ENCODE measurements at places on chromosomes 13 and 19.
A peak's percentile ranks its signal among the peaks of the same experiment; 100 is the strongest.

GRCh38 chr19:53993448-53993847 is 2.0 kb downstream of the CACNG6 start:
- DNase-seq: no peak

- no peak for DNase-seq
Observed at GRCh38 chr13:63595811-63596210, 2180.2 kb upstream of the PCDH20 start.

- DNase-seq: no peak
Observed at GRCh38 chr19:2479556-2480194, 3.7 kb downstream of the GADD45B start.

DNA sequence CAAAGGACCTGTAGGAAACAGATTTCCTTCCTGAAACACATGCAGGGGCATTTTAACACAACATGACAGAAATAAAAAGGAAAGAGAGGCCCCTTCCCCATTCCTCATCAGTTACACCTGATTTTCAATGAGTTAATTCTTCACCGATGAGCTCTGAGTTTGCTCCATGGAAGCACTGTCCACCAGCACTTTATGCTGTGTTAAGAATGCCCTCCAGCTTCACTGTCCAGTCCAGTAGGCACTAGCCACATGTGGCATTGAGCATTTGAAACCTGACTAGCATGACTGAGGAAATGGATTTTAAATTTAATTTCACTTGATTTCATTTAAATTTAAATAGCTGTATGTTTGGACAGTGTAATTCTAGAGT is 217.2 kb upstream of the SLC10A2 start:
- no peak for DNase-seq

GRCh38 chr19:45952686-45953505 is 20.8 kb downstream of the NOVA2 start:
- DNase-seq: peak; percentile 51

DNA sequence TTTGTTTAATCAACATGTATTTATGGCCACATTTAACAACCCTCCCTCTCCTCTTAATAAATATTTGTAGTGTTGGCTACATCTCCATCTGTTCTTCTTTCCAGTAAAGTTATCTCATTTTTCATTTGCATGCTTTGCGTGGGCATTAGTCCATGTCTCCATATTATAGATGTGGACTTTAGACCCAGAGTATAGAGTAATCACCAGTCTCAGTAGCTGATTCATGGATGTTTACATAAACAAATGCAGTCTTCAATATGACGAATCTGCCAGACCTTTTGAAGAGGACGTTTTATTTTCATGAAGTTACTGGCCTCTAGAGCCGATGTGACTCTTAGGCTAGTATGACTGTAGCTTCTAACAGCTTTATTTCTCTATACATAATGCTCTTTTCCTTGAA is 1546.2 kb downstream of the OLFM4 start:
- DNase-seq: no peak

- DNase-seq: no peak
Observed at GRCh38 chr19:40612831-40613689, 11.9 kb downstream of the LTBP4 start.

DNA sequence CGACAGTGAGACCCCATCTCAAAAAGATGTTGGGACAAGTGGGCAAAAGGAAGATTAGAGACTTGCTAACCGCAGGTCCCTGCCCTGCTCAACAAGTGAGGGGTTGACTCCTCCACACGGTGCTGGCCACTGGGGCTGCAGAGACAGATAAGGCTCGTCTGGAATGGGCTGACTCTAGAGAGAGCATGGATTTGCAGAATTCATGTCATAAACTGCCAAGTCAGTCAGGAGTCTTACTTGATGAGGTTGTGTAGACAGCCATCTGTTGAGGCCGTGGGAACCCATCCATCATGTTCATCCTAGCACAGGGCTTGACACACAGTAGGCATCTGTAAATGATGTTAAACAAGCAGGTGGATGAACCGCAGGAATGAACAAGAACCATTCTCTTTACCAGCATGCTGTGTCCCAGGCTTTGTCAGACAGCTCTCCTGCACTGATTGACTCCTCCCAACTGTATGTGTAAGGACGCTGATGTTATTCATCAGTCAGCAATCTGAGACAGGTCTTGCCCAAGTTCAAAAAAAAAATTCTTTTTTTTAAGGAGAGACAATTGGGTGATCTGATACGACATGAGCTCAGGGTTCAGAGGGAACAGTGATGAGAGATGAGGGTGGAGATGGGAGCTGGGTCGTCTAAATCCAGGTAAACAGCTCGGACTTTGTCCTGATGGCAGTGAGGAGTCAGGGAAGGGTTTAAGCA is 8.8 kb downstream of the PAF1 start:
- no peak for DNase-seq

GRCh38 chr19:2618611-2619010 is 83.9 kb downstream of the GNG7 start:
- peak; percentile 43 for DNase-seq

DNA sequence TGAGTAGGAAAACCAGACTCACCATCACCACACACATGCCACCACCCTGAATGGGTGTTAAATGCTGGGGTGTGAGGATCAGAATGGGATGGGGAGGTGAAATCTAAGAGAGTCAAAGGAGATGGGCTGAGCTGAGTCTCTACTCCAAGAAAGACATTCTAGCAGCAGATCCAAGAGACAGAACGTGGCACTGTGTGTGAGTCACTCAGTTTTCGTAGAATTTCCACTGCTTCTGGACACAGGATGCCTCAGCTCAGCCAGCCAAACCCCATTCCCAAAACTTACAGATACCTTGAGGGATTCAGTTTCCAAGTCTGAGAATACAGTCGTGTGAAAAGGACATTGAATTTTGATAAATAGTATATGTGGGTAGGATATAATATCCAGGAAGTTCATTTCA is 7.3 kb upstream of the CYP2A7 start:
- DNase-seq: no peak

DNA sequence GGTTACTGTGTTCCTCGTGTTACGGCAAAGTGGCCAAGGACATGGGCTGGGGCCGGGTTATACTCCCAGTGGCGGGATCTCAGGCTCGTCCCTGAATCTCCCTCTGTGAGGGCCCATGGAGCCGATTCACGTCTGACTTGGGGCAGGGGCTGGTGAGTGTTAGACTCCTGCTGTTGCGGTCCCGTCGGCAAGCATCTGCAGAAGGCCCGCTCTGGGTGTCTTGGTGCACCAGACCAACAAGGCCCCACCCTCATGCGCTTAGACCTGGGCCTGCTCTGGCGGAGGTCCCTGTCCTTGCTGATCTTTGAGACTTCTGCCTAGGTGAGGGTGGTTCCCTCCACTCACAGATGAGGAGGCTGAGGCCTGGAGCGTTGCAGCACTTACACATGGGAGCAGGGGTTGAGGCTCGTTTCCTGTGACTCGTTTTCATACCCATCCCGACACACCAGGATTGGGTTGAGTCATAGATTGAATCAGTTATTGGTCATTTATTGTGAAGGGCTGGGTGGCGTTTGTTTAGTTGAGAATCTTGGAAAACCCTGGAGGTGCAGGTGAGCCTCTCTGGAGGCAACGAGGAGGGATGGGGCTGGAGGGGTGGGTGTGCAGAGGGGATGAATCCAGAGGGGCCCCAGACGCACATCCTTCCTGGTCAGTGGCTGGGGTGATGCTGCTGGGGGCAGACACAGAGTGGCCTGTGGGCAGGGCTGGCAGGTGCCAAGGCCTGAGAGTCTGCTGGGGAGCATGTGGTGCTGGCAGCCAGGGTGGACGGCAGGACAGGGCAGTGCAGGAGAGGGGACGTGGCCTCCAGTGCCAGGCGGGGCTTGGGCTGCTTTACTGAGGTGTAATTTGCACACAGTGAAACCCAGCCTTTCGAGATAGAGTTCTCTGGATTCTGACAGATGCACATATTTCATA is 4.6 kb downstream of the EPN1 start:
- DNase-seq: peak; percentile 24

DNA sequence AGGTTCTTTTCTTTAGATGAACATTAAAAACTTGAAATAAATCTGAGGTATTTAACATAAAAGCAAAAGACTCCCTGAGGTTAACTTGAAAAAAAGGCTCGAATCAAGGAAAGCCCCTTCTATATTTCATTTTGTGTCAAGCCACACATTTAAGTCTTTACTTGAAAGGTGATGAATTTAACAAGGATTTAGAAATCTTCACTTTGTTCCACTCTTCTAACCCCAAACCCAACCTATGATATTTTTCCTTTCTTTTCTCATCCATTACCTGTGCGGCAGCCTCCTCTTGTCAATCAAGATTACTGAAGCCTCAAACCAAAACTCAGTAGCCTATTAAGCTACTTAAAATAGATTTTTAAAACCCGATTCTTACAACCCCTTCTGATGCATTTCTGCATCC is 33.8 kb downstream of the MIPEP start:
- DNase-seq: no peak

- DNase-seq: no peak
Observed at GRCh38 chr13:79222427-79223205, 183.4 kb downstream of the RBM26 start.

GRCh38 chr19:38278751-38279150 is 14.4 kb downstream of the SPINT2 start:
- DNase-seq: no peak

DNA sequence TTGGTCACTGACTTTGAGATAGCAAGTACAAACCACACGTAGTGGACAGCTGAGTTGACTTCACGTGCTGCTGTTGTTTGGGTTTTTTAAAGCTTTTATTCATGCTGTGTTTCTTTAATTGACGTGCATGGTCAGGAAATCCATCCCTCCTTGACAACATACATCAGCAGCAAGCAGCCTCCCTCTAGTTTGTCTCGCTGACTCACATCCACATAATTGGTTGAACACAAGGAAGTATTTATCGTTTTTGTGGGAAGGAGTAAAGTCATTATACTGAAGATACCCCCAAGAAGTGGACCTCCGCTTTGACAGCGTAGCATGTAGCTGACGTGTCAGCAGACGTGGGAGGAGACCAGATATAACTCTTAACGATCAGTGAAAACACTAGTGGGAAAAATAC is 355.8 kb downstream of the MYO16 start:
- no peak for DNase-seq

DNA sequence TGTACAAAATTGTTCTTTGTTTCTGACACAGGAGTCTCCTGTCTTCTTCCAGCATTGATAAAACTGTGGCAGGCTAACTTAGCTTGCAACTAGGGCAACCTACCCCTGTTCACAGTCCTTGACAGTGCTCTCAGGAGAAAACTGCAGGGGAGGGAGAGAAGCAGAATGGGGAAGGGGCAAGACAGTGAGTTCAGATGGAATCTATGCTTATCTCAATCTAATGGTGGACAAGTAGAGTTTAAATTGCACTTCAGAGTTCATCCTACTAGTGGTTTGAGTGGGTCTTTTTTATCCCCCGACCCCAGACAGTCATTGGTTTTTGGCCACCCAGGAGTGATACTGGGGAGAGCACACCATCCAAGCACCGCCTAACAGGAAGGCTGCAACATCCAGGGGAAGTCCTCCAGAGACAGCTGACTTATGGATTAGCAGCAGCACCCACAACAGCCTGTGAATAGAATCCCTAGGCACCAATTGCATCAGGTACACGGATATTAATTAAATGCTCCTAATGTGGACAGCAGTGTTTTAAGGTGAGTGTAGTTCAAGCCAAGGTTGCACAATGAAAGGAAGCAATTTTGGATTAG is 236.6 kb downstream of the NHLRC3 start:
- no peak for DNase-seq

- no peak for DNase-seq
Observed at GRCh38 chr13:88544836-88545235, 873.7 kb downstream of the SLITRK5 start.

GRCh38 chr19:38869836-38870607 is 8.1 kb downstream of the RINL start:
- peak; percentile 58 for DNase-seq

GRCh38 chr13:45231305-45231704 is 30.5 kb upstream of the KCTD4 start:
- peak; percentile 34 for DNase-seq

- DNase-seq: no peak
Observed at GRCh38 chr19:46385636-46386035, 27.7 kb downstream of the CCDC8 start.

GRCh38 chr19:45213031-45213430 is 32.2 kb downstream of the EXOC3L2 start:
- DNase-seq: no peak

- peak; percentile 54 for DNase-seq
Observed at GRCh38 chr13:36332986-36333385, 13.2 kb downstream of the SPART start.

DNA sequence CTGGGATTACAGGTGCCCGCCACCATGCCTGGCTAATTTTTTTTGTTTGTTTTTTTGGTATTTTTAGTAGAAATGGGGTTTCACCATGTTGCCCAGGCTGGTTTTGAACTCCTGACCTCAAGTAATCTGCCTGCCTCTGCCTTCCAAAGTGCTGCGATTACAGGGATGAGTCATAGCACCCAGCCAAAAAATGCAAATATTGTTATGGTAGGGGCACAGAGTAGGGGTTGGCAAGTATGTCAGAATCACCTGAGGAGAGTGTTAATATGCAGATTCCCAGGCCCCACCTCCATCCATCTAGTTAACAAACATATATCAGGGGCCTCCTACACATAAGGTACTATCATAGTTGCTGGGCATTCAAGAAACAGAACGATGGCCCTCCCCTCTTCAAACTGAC is 44.7 kb downstream of the VAV1 start:
- DNase-seq: no peak

- peak; percentile 11 for DNase-seq
Observed at GRCh38 chr13:95153647-95154412, 147.4 kb downstream of the ABCC4 start.

GRCh38 chr19:33473653-33474305 is 47.8 kb downstream of the PEPD start:
- DNase-seq: peak; percentile 38

- DNase-seq: no peak
Observed at GRCh38 chr19:30011051-30011578, 69.1 kb downstream of the URI1 start.

DNA sequence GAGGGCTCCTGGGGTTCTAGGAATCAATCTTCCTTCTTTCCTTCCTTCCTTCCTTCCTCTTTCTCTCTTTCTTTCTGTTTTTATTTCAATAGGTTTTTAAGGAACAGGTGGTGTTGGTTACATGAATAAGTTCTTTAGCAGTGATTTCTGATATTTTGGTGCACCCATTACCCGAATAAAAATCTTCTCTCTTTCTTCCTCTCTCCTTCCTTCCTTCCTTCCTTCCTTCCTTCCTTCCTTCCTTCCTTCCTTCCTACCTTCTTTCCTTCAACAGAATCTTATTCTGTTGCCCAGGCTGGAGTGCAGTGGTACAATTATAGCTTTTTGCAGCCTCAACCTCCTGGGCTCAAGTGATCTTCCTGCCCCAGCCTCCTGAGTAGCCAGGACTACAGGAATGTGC is 16.0 kb upstream of the URI1 start:
- no peak for DNase-seq

All from fibroblast of skin of back (primary cell).